NCI-H510A treated with DMSO at 0.1 percent for 48 hours (cell line): ENCODE measurements at places on chromosomes 1 and 21.

- DNase-seq = no peak
These were observed 4.6 kb upstream of the PLA2G2D start for GRCh38 chr1:20123722-20124455.

- DNase-seq = no peak
These were observed 42.5 kb downstream of the TMED5 start for GRCh38 chr1:93137604-93138292.

GRCh38 chr1:210328032-210328745, 513 bp upstream of the HHAT start:
- DNase-seq = peak; percentile 57

- DNase-seq = no peak
These were observed 175.3 kb downstream of the APP start for GRCh38 chr21:25995278-25995677.

GRCh38 chr1:160284220-160284781, 632 bp downstream of the PEX19 start:
- DNase-seq = peak; percentile 13

- DNase-seq = no peak
These were observed 136.8 kb downstream of the GABPA start for GRCh38 chr21:25871566-25871965.

GRCh38 chr1:228793032-228793431, 57.8 kb downstream of the RHOU start:
- DNase-seq = no peak

GRCh38 chr1:7430691-7431090, 340.4 kb upstream of the VAMP3 start:
- no peak for DNase-seq
